ENCODE measurements at places on chromosomes 11 and 22.

- DNase-seq = no peak
Observed at GRCh38 chr11:1934335-1935155, 12.6 kb upstream of the MRPL23 start.

DNA sequence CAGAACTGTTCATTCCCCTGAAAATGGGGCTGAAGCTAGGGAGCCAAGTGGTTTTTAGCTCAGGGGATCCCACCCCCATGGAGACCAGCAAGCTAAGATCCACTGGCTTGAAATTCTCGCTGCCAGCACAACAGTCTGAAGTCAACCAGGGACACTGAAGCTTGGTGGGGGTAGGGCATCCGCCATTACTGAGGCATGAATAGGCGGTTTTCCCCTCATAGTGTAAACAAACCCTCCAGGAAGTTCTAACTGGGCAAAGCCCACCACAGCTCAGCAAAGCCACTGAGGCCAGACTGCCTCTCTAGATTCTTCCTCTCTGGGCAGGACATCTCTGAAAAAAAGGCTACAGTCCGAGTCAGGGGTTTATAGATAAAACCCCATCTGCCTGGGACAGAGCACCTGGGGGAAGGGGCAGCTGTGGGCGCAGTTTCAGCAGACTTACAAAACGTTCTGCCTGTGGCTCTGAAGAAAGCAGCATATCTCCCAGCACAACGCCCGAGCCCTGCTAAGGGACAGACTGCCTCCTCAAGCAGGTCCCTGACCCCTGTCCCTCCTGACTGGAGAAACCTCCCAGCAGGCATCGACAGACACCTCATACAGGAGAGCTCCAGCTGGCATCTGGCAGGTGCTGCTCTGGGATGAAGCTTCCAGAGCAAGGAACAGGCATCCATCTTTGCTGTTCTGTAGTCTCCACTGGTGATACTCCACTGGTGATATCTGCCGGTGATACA is 32.7 kb downstream of the GAB4 start:
- no peak for DNase-seq

GRCh38 chr22:43289976-43290721 is 53.0 kb downstream of the SCUBE1 start:
- DNase-seq = no peak

DNA sequence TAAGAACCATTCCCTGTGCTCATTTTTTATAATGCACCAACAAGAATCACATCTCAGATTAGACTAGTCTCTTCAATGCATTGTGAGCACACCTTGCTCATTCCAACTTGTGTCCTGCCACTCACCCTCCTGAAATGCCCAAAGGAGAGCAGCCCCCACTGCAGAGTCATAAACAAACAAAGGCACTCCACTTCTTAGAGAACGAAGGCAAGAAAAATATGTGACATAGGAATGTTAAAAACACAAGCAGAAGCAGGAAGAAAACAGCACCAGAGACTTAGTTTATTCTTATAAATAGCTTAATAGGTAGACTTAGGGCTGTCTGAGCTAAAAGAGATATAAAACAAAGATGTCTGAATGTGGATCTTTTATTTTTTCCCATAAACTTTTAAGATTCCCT is 57.2 kb downstream of the GUCY1A2 start:
- DNase-seq = no peak

- no peak for DNase-seq
Observed at GRCh38 chr11:20060181-20060580, 100.1 kb downstream of the DBX1 start.

- DNase-seq = no peak
Observed at GRCh38 chr11:7564803-7565202, 51.0 kb downstream of the PPFIBP2 start.

DNA sequence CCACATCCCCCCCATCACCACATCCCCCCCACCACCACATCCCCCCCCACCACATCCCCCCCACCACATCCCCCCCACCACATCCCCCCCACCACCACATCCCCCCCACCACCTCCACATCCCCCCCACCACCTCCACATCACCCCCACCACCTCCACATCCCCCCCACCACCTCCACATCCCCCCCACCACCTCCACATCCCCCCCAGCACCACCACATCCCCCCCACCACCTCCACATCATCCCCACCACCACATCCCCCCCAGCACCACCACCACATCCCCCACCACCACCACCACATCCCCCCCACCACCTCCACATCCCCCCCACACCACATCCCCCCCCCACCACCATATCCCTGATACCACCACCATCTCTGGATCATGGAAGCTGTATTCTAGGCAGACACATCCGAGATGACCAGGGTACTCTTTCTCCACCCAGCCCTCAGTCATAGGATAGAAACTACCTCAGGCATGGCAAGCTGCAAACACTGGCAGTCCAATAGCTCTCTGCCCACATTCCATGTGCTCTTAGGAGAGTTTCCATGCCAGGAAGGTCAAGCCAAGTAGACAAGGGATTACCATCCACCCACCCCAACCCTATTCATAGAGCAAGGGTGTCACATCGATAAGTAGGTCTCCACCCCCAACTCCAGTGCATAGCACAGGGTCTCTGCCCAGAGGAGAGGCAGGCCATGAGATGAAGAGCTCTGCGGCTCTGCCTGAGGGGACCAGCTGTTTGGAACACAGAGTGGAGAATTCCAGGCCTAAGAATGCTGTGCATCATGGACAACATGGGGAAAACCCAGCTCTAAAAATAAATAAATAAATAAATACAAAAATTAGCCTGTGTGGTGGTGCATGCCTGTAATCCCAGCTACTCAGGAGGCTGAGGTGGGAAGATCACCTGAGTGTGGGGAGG is 33.0 kb upstream of the TEAD1 start:
- no peak for DNase-seq

DNA sequence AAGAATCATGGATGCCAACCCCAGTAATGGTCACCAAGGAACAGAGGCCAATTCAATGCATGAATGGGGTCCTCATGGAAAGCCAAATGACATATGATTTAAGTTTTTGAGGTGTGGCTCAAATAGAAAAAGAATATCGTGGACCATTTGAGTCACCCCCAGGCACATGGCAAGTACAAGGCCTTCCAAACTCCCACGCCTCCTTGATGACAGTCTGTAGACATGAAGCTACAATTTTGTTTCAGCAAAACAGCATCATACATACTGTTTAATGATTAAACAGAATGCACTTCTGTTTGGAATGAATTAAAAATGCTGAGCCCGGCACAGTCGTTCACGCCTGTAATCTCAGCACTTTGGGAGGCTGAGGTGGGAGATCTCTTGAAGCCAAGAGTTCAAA is 7.4 kb downstream of the FADD start:
- no peak for DNase-seq

DNA sequence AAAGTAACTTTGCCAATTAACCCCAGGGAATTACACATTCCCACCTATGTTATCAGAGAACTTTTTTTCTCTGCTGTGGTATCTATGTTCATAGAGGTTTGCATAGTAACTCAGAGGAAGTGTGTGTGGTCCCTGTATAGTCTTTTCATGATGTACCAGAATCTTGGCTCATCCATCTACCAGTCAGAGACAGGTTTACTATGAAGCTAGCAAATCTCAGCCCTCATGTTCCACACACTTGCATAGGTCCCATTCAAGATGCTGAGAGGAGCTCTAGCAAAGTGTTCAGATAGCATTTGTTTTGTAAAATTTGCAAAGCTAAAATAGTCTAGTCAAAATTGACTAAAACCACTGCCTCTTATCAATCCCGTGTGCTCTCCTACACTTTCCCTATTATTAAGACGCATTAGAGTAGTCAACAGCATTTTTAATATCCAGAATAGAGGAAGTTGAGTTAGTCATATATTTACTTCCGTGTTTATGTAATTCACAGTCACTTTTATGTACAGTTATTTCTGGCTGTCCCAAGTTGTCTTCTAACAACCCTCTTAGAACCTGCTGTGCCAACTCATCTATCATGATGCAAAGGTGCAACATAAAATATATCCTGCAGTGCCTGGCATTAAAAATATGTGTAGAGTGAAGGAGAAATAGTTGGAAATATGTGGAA is 184.2 kb downstream of the FAM76B start:
- DNase-seq = no peak

DNA sequence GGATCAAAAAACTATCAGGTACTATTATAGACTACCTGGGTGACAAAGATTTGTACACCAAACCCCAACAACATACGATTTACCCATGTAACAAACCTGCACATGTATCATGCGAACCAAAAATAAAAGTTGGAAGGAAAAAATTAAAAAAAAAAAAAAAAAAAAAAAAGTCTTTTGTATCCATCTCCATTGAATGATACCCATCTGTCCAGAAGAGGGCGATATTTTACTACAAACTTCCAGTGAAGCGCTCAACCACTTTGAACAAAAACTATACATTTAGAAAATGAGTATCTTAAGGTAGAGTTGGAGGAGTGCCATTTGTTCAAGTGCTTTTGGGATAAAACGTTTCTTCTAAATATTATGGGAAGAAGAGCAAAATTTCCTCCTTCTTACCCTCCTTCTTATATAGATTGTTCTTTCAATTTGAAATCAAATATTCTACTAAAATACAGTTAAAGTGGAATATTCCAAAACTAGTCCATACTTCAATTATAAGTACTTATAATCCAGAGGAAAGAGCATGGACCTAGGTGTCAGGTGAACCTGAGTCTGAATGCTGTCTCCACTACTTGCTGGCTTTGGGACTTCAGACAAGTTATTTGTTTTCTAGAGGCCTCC is 23.3 kb downstream of the ARL14EP start:
- no peak for DNase-seq

DNA sequence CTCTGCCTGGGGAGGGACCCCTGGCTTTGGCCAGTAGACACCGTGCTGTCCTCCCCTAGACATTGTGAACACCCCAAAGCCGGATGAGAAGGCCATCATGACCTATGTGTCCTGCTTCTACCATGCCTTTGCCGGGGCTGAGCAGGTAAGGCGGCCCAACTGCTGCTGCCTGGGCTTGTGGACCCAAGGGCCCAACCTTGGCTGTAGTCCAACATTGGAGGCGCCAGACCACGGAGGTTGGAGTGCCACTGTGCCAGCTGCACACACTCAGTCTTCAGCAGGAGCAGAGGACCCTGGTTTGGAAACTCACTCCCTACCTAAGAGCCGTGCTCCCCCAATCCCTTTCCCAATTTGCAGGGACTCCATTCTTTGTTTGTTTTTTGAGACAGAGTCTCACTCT is 9.4 kb downstream of the ACTN3 start:
- DNase-seq = no peak

DNA sequence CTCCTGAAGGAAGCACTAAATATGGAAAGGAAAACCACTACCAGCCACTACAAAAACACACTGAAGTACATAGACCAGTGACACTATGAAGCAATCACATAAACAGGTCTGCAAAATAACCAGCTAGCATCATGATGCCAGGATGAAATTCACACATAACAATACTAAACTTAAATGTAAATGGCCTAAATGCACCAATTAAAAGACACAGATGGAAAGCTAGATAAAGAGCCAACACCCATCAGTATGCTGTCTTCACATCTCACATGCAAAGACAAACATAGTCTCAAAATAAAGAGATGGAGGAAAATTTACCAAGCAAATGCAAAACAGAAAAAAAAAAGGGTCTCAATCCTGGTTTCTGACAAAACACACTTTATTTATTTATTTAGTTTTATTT is 171.7 kb downstream of the TTC28 start:
- no peak for DNase-seq

- peak; percentile 19 for DNase-seq
Observed at GRCh38 chr11:63738720-63739360, 29.7 kb downstream of the ZFTA start.

DNA sequence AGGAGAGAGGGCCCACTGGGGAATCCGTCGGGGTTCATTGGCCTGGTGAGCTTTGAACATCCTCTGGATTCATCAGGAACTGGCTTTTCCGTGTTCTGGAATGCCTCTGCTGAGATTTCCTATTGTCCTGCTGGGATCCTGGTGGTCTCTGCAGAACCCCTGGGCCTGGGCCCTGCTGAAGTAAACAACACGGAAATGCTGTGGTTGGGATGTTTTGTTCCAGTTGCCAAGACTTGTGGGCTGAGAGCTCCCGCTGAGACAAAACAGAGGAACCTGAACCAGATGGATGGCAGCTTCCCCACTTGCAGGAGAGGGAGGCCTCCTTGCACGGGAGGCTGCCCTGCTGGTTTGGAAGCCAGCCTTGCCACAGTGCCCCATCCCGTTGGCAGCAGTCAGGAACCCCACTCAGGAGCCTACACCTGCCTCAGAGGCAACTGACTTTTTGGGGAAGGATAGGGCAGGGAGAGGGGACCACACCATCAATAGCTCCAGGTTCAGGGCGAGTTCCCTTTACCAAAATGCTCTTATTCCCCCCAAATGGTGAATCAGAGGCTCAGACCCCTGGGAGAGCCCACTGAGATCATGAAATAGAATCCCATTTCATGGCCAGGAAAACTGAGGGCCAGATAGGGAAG is 60.7 kb downstream of the LRRC32 start:
- DNase-seq = no peak

GRCh38 chr11:30914143-30914762 is 328.1 kb upstream of the MPPED2 start:
- no peak for DNase-seq

DNA sequence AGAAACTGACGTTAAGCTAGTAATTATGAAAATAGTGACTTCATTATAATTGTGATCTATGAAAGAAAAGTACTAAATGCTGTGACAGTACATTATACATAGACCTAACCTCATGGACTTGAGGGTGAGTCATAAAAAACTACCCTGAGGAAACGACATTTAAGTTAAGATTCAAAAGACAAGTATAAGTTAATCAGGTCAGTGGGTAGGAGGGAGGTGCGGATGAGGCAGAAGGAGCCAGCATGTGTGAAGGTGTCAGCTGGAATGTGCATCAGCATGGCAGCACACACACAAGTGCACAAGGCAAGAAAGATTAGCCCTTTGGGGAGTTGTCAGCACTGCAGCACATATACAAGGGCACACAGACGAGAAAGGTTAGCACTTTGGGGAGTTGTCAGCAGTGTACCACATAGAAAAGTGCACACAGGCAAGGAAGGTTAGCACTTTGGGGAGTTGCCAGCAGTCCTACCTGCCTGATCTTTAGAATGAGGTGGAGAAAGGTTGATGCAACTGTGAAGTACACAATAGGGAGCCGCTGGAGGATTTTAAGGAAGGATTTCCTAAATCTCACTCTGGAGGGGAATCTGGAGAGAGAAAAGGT is 31.6 kb upstream of the CAVIN3 start:
- no peak for DNase-seq

- DNase-seq = no peak
Observed at GRCh38 chr22:47616396-47617020, 854.1 kb downstream of the TBC1D22A start.

- no peak for DNase-seq
Observed at GRCh38 chr22:33756508-33756949, 163.7 kb downstream of the LARGE1 start.

- DNase-seq = no peak
Observed at GRCh38 chr22:38212442-38212841, 10.6 kb downstream of the MAFF start.

- no peak for DNase-seq
Observed at GRCh38 chr22:45192701-45193187, 29.0 kb downstream of the NUP50 start.

DNA sequence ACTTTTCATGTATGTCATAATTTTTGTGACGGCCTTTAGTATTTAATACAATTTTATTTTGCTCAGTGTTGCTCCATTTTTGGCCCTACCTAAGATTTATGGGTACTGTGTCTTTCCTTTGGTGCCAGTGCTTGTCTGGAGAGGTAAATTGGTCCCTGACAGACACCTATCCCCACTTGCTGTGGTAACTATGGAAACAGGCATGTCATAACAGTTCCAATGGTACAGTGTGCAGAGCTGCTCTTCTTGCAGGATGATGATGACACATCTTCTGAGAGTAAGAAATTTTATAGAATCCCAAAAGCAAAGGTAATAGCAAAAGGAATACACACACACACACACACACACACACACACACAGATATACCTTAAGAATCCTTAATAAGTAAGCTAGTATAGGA is 118.5 kb downstream of the ELP4 start:
- DNase-seq = no peak

Data from GM12878 (cell line).